Stimulated activated CD8-positive, alpha-beta memory T cell treated with anti-CD3 and anti-CD28 coated beads, Interleukin-4, amount 100 ng/mL, for 48 hours (primary cell): ENCODE measurements at places on chromosomes 7 and 10.

DNA sequence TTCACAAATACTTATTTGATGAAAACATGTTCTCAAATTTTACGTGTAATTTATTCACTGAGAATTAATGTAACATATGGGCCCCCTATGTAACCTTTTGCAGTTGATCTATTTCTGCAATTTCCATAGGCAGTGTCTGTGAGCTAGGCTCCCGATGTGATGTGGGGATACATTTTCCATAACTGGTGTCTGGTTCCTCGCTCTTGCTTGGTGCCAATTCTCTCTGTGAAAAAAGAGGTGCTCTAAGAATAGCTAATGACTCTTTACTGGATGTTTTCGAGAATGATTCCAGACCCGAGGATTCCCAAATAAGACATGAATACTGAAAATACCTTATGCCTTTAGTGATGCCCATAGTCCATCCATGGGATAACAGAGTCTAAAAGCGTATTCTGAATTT is 286.7 kb upstream of the FZD8 start:
- DNase-seq, result no peak

DNA sequence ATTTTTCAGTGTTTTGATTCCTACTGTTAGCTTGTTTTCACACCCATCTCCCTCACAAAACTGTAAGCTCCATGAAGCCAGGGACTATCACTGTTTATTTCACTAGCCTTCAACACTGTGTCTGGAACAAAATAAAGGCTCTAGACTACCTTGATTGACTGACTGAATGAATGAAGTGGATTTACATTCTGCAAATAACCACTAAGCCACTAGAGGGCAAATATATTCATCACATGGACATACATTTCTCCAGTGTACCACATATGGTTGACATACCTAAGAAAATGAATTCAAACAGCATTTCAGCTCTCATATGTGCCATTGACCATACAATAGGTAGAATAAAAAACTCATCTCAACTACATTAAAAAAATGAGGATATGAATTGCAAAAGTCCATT is 185.9 kb downstream of the RAB11FIP2 start:
- no peak for DNase-seq

DNA sequence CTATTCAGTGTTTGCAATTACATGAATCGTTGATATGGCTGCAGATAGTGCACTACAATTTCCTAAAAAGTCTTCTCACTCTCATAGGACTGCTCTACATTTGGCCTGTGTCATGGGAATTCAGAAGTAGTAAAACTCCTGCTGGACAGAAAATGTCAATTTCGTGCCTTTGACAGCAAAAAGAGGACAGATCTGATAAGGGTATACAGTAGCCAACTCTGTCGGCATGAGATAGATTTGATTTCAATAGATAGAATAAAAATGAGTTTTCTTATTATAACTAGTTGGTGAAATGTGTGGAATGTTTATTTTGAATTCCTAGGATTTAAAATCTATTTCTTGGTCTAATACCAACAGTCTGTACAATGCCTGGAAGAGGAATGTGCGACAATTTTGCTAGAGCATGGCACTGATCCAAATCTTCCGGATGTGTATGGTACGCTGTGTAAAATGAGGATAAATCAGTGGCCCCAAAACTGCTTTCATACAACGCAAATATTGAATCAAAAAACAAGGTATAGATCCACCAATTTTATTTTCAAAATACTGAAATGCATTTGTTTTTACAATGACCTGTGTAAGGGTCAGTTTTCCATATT is 133.5 kb upstream of the CDK13 start:
- DNase-seq, result no peak

DNA sequence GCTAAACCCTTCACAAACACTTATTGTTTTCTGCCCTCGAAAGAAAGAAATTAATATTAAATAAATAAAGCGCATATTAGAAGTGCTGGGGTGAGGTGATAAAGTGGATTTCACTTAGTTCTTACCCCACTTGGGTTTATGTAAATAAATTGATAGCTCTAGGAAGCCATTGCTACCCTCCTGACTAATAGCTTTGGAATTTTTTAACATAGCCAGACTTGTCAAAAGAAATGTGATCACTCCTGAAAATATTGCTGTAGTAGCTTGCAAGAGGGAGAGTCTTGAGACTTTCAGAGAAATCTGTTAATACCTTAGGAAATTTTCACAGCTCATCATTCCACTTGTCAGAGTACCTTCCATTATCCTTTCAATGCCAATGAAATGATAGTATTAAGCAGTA is 7.6 kb downstream of the ARL5B start:
- no peak for DNase-seq
